Activated T-helper 2 cell treated with anti-CD3 and anti-CD28 coated beads, Interferon-gamma antibody, Interleukin-2, Interleukin-4, amounts not matched to agents 10 μg/mL and 5 μg/mL and 100 μg/mL, durations not matched to agents 14 hours and 24 hours and 36 hours (primary cell): ENCODE measurements at places on chromosomes 13 and 19.

- no peak for DNase-seq
Measured at GRCh38 chr13:55440465-55441085, 1700.1 kb upstream of the PRR20A start.

DNA sequence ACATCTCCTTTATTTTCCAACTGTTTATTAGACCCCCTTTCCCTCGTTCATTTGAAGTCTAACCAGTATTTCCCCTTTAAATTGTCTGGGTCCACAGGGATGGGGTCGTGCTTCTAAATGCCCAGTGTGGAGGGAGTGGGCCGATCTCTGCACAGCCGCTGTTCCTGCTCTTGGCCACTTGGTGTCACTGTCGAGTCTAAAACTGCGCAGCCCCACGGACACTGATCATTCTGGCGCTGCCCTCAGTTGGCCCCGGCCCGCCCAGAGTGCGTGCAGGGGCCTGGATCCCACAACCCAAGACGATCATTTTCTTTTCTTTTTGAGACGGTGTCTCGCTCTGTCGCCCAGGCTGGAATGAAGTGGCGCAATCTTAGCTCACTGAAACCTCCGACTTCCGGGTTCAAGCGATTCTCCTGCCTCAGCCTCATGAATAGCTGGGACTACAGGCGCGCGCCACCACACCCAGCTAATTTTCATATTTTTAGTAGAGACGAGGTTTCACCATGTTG is 12.0 kb downstream of the WDR88 start:
- DNase-seq, result peak; percentile 51

DNA sequence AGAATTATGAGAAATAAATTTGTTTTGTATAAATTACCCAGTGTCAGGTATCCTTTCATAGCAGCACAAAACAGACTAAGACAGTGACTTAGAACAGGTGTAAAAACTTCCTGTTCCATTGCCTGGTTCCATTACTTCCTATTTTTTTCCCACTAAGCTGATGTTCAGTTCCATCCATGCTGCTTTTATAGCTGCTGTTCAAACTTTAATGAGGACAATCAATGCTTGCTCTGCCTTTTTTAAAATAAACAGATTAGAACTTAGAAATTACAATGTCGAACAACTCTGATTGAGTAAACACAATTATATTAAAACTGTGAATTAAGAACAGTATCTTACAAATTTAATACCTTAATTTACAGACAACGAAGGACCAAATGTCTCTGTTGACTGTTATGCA is 818.9 kb downstream of the OLFM4 start:
- DNase-seq, result no peak

DNA sequence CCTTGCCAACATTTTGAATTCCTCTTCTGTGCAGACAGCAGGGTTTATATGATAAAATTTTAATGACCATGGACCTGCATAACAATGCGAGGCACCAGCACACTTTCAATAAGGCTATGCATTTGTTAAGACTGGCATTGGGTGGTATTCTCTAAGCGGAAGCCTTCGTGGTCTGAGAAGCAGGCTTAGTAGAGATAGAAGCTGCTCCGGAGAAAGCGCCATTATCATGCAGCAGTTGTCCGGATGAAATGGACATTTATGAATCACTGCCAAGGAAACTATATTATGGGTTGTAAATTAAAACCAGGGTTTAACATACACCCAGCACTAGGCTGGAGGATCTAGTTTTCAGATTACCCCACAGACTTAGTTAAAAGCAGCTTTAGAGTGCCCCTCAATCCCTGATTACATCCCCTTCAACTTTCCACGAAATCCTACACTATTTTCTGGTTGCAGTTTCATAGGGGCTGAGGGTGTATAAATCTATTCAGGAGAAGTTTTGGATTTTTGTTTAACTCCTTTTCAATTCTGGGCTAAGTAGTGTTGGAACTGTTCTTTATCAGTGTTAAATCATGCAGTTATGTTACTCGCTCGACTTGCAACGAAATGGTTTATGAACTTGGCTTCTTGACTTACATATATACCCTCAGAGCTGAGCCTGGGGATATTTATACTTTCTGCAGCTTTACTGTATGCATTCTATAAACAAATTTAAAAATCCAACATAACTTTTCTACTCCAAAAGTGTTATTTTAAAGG is 193.3 kb downstream of the PCDH9 start:
- no peak for DNase-seq
